AG04450 (cell line): ENCODE measurements at places on chromosomes 13 and 19.

- DNase-seq: no peak
Observed at GRCh38 chr13:78004821-78005220, 86.2 kb upstream of the EDNRB start.

DNA sequence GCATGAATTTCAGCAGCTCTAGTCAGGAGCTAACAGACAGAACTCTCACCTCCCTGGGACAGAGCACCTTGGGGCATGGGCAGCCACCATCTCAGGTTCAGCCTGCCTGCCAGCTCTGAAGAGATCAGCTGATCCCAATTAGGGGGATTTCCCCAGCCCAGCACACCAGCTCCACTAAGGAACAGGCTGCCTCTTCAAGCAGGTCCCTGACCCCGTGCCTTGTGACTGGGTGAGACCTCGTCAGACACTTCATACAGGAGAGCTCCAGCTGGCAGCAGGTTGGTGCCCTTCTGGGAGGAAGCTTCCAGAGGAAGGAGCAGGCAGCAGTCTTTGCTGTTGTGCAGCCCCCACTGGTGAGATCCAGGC, 84.5 kb upstream of the UFM1 start:
- DNase-seq: no peak

DNA sequence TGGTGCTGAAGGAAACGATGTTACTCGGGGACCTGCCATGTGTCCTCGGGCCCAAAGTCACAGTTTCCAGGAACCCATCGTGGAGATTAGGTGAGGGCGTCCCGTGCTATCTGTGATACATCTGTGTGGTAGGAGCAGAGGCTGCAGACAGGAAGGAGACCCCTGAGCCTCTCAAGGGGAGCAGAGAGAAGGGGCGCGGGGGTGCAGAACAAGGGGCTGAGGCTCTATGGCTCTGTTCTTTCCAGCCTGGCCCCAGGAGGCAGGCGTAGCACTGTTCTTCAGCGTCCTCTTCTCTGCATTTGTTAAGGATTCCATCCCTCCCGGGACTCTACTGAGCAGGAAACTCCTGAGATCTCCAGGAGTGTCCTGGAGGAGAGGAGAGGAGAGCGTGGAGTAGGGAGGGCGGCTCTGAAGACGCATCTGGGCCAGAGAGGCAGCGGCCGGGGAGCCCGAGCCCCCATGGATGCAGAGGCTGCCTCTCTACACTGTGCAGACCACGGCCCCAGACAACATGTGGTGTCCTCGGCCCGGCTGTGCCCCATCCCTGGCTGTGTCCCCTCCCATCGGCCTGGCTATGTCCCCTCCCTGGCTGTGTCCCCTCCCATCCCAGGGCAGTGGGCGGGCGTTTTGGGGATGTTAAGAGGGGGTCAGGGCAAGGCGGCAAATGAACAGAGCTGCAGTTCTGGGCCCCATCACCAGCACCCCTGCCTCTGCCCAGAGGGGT, 118.0 kb downstream of the ATP11A start:
- DNase-seq: no peak

GRCh38 chr13:97982286-97982685, 28.8 kb downstream of the IPO5 start:
- DNase-seq: no peak

GRCh38 chr13:106691341-106691740, 123.4 kb upstream of the ARGLU1 start:
- no peak for DNase-seq

DNA sequence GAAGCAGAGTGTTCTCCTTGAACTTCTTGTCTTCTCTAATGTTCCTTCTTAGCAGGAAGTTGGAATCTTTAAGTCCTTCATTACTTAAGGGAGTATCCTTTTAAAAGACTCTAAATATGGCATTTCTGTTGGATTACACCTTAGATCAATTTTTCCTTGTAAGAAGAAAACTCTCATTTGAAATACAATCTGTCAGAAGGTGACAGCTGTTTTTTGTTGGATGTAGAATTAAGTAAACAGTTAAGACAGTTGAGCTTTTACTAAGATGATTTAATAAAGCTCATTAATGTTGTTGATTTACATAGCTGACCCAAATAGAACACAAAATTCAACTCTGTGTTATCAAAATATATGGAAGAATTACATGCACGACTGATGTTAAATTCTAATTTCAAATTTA, 16.7 kb upstream of the MBNL2 start:
- DNase-seq: no peak

DNA sequence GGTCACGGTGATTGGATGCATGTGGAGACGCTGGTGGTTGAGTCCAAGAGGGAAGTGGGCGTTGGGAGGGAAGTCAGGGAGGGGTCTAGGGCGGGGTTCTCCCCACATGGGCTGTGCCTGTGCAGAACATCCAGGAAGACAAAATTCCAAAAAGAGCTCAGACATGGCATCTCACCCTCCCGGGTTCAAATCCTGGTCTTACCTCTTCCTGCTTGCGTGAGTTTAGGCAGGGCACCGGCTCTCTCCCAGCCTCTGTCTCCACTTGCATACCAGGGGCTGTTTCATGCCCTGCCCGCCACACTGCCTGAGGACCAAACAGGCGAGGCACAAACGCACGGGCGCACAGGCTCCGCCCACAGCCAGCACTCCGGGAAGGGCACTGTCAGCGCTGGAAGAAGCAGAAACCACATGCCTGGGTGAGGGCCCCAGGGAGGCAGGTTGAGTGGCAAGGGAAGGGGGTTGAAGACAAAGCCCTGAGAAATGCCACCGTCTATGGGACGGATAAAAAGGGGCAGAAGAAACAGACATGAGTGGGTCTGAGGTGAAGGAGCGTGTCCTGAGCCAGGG, 123.6 kb upstream of the SOX1 start:
- DNase-seq: no peak

GRCh38 chr13:40813667-40814454, 24.4 kb downstream of the SLC25A15 start:
- DNase-seq: no peak

DNA sequence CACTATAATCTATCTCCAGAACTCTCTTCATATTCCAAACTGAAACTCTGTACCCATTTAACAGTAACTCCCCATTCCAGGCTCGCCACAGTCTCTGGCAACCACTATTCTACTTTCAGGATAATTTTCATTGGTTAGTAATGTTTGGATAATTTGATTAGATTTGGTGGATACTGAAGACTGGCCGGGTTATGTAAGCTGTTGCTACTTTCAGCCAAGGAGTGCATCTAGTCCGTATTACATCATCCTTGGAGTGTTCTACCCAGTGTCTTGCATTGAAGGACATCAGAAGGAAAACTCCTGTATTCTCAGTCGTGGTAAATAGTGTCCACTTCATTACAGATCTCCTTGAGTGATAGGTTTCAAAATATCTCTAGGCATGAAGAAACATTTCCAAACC, 60.5 kb downstream of the PCCA start:
- DNase-seq: no peak

GRCh38 chr13:73939603-73940002, 194.6 kb downstream of the KLF12 start:
- no peak for DNase-seq

DNA sequence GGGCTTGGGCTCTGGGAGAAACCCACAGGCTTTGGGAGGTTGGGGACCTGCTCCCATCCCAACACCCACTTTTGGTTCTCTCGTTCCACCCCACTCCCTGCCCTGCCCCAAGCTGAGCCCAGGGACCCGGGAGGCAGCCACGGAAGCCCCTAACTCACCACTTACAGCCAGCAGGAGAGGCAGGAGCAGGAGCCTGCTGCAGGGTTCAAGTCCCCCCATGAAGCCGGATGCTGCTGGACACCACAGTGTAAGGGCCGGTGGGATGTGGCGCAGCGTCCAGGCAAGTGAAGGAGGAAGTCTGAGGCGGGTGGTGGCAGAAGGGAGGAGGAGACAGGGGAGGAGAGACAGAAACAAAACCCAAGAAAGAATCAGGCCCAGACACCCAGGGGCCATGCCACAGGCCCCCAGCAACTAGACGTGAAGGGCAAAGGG, at the start of gene TYROBP:
TYROBP (minus strand) TSS at position 286 of the 432 bp plus-strand sequence; CDS start at position 219, 67 bp downstream.
- DNase-seq: no peak

DNA sequence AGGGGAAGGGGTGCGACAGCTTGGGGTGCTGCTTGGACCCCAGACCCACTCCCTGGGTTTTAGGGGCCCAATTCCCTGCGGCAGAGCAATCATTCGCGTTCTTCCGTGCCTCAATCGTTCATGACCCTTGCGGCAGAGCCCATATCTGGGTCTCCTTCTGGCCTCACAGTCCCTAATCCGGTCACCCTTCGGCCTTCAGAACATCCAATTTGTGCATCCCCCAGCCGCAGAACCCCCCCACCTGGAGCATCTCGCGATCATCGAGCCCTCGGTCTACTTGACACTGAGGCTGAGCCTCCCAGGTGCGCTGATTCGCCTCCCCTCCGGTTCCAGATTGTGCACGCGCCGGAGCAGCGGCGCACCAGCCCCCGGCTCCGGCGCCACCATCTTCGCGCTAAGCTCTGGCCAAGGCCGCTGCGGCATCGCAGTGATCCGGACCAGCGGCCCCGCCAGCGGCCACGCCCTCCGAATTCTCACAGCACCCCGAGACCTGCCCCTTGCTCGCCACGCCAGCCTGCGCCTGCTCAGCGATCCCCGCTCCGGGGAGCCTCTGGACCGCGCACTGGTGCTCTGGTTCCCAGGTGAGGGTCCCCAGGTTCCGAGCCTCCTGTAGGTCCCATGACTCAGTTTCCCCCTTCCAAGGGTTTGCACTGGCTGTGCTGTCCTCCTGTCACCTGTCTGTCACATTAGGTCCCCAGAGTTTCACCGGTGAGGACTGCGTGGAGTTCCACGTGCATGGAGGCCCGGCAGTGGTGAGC, 501 bp downstream of the GTPBP3 start:
- DNase-seq: no peak

DNA sequence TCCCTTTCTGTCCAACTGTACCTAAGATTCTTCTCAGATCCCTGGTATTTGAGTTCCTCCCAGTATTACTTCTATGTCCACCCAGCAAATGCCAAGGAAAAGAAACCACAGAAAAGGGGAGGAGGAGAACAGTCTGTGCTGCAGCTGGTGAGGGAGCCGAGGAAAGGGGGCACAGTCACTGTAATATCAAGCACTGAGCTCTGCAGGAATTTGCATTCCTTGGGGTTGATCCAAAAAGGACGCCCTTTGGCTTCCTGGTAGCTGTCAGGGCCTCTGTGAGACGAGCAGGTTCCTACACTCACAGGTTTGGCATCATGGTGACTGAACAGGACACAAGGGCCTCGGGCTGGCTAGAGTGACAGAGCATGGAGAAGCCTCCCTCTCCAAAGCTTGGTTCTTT, 273.4 kb downstream of the NHLRC3 start:
- DNase-seq: no peak

DNA sequence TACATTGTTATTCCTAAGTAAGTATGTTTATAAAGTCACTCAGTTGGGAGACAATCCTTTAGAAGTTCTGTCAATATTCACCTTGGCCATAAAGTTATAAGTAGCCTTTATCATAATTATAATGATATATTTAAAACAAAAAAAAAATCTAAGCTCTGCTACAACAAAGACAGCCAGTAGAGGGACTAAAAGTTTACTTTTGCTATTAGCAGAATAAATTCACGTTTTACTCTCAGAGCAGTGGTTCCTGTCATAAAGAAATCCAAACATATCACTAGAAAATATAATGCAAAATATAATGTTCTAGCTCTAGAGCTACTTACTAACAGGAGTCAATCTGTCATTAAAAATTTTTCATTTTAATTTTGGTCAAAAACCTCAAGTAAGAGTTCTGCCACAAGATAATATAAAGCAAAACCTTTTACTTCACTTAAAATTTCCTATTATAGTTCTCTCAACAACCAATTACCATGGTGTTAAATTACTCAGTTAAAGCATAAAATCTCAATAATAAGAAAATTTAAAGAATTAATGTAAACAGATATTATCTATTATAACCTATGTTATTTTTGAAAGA, 17.7 kb downstream of the INTS6 start:
- no peak for DNase-seq

DNA sequence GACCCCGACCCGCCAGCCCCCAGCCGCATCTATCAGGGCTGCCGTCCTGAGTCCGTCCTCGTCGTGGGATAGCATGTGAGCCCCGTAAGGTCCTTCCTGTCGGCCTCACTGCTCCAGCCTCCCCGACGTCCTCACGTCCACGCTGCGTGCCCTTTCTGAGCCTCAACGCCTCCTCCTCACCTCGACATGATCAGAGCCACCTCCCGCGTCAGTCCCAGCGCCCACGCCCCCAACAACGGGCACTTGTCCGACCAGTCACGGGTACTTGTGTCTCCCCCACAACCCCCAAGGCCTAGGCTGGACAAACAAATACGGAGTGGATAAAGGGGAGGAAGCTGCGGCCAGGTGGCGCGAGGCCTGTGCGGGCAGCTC, 665 bp downstream of the ZNF497 start:
- no peak for DNase-seq

DNA sequence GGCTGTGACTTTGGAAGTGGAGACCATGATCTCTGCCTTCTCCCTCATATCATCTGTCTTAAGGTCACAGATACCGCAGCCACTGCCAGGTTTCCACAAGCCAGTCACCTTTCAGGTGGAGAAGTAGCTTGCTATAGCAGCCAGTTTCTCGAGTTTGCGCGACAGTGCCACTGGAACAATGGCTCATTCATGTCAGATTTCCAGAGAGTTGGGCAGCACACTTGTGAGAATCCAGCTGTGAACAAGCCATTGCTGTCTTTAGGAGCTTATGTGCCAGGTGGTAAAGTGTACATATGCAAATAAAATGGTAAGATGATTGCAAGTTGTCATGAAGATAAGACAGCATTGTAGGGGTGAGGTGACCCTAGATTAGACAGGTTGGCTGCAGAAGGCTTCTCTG, 22.3 kb downstream of the GARRE1 start:
- no peak for DNase-seq

- no peak for DNase-seq
Observed at GRCh38 chr13:59229861-59230260, 933.9 kb downstream of the DIAPH3 start.

- DNase-seq: no peak
Observed at GRCh38 chr13:114077933-114078325, 54.5 kb downstream of the RASA3 start.

DNA sequence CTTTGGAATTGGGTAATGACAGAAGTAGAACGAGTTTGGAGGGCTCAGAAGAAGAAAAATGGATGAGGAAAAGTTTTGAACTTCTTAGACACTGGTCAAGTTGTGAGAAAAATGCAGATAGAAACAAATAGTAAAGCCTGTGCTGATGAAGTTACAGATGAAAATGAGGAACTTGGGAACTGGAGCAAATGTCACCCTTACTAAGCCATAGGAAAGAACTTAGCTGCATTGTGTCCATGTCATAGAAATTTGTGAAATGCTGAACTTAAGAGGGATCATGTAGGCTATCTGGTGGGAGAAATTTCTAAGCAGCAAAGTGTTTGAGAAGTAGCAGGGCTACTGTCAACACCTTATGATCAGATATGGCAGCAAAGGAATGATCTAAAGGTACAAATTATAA, 289.2 kb upstream of the PCDH9 start:
- DNase-seq: no peak

DNA sequence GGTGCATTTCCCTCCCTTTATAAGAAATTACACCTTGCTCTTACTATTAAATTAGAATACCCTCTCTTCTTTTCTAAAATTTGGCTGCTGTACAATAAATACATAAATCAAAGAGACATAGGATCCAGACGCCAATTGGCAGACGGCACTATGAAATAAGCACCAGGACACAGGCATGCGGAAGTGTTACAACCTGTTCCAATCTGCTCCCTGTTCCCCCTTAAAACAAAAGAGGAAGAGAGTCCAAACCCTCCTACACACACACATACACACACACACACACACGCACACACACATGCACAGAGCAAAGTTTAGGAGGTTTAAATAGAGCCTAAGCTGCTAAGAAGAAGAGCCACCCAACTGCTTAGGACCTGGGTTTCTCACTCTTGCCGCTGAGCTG, 75.6 kb upstream of the ZNF507 start:
- no peak for DNase-seq

GRCh38 chr19:46732172-46732938, 13.5 kb upstream of the FKRP start:
- DNase-seq: no peak

GRCh38 chr13:114078461-114079451, 53.7 kb downstream of the RASA3 start:
- no peak for DNase-seq
